ENCODE measurements at places on chromosomes 4 and X.

DNA sequence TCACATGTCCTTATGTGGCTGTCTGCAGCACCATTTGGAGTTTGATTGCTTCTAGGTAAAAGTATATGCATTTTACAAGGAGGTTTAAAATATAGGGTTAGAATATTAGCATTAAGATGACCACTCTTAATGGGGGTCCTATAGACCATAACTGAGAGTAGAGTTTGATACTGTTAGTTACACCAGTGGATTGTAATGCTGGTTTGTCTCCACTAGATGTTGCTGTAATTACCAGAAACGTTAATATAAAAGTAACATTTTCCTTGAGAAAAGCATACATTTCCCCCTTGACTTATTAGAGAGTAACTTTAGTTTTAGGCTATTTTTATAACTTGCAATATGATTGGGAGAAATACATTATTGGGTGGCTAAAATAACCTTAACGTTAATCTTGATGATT is 93.0 kb downstream of the ZXDA start:
- DNase-seq: no peak

- no peak for DNase-seq
These were observed 6.1 kb downstream of the APLN start for GRCh38 chrX:129648514-129649267.

DNA sequence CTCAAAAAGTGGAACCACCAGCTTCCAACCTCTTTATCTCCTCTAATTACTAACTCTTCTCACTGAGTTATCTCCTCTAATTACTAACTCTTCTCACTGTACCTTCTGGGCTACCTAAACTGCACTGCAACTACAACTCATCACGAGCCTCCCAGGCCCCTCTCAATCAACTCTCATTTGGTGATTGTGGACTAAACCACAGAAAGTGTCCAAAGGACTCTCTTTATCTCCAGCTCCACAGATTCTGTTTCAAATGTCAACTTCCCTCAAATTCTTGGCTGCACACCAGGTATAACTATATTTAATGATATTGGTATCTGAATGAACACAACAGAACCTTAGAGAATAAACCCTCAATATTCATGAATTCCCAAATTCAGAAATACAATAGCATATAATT is 182.9 kb downstream of the MAML3 start:
- no peak for DNase-seq

- no peak for DNase-seq
These were observed 97.3 kb downstream of the PSAPL1 start for GRCh38 chr4:7337196-7338058.

DNA sequence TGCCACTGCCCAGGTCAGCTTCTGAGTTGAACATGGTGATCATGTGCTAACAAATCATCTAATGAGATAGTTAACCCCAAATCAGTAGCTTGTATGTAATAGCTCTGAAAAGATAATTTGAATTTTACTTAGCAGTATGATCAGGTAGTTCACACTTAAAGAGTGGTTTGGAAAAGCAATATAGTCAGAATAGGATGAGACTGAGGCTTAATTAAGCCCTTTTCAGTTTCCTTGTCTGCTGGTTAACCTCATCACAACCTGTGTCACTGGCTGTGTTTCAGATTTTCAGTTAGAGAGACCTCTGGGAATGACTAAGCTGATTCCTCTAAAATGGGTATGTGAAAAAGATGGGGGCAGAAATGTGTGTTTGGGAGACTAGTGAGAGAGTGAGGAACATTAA is 38.1 kb downstream of the GPR174 start:
- no peak for DNase-seq

GRCh38 chrX:154436983-154437752 is at the start of gene GDI1:
Gene GDI1, plus strand, starts transcription at chrX:154437154. Its CDS starts 101 bp downstream, at chrX:154437255.
- peak; percentile 41 for DNase-seq

Data from activated CD8-positive, alpha-beta memory T cell treated with anti-CD3 and anti-CD28 coated beads for 48 hours (primary cell).